ENCODE measurements at places on chromosomes 16 and 17.

GRCh38 chr16:28537964-28538732 lies 626 bp downstream of the NUPR1 start:
- DNase-seq: no peak

DNA sequence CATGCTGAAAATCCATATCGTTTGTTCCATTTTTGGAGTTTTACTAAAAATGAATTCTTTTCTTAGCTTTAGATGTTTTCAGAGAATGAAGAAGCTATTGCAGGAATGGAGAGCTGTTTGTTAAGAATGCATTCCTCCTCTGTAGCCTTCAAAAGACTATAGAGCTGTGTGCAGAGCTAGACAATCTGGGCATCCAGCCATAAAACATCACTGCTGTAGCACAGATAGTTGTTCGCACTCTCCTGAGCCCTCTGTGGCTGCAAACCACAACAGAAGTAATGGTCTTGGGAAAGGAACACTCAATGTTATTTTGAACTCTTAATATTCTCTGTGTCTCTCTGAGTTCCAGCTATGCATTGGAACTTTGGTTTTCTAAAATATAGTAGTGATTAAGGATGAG lies 4.9 kb downstream of the TNRC6C start:
- no peak for DNase-seq

- DNase-seq: peak; percentile 9
These were observed 129.9 kb downstream of the MGAT5B start for GRCh38 chr17:76997981-76998531.

- DNase-seq: no peak
These were observed 8.0 kb downstream of the ZNF750 start for GRCh38 chr17:82831818-82832200.

DNA sequence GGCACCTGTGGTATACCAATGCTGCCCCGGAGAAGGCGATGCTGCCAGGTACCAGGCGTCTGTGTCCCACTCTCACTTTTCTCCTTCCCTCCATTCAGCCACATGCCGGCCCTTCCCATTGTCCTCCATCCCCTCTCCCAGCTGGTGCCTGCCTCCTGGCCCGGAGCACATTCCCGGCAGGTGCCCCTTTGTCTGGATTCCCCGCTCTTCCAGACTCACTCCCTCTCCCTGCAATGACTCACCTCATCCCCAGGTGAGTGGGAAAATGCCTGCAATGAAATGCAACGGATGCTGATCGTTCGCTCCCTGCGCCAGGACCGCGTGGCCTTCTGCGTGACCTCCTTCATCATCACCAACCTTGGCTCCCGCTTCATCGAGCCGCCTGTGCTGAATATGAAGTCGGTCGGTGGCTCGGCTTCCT lies 10.4 kb upstream of the KDM6B start:
- no peak for DNase-seq

DNA sequence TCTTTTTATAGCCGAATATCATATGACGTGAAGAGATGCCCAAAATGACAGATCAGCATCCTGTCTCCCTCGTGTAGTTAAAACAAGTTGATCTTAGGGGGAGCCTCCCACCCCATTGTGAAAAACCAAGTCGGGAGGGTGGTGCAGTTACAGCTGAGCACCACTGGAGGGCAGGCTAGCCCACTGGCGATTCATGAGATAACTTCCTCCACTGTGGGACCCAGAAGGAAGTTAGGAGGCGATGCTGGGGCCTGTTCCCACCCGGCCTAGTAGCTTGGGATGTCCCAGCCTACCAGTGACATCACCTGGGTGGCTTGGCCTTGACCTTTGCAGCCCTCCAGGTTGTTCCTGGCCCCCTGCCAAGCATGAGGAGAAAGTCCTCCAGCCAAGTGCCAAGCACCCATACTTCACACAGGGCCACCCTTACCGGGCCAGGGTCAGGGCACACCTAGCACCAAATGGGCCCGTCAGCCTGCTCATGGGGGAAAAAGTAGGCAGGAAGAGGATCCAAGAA lies 8.1 kb upstream of the CPNE2 start:
- DNase-seq: peak; percentile 46
